ENCODE measurements at places on chromosomes 2 and 18. TPM values are rescaled to one million over a fixed set of nuclear protein-coding genes. Genes with fewer than 3 reads are reported as not detected.

- peak; percentile 11 for DNase-seq
Observed at GRCh38 chr2:164504253-164504652, 117.0 kb downstream of the GRB14 start.

DNA sequence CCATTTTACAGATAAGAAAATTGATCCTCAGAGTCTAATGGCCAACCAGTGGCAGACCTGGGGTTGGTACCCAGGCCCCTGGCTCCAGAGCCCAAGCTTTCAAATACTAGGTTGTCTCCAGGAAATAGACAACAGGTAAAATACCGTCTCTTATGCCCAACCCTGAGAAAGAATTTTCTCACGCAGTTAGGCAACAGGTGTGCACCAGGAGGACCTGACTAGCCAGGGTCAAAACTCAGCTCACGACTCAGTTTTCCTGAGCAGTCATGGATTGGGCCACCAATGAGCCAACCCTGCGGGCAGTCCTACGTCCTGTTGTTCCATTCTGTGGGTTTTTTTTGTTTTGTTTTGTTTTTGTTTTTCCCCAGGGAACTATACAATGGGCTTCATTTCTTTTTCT, 13.5 kb downstream of the TRIB2 start:
- no peak for DNase-seq

DNA sequence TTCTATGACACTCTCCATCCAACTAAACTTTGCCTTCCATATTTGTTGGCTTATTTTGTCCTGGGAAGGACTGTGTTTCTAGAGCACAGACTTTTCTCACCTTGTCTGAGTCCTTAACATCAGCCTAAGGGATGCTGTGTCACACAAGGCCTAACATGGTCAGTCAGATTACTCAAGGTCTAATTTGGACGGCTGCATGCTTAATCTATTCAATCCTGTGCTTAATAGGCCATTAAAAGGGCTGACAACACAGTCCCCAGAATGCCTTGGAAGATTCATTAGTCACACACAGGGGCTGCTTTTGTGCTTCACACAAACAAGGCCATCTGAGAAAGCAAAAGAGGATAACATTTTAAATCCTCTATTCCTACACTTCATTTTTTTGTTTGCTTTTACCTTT, 84.0 kb downstream of the DYNAP start:
- DNase-seq: no peak

Gene ARHGEF33
- 0.33 TPM for total RNA-seq

DNA sequence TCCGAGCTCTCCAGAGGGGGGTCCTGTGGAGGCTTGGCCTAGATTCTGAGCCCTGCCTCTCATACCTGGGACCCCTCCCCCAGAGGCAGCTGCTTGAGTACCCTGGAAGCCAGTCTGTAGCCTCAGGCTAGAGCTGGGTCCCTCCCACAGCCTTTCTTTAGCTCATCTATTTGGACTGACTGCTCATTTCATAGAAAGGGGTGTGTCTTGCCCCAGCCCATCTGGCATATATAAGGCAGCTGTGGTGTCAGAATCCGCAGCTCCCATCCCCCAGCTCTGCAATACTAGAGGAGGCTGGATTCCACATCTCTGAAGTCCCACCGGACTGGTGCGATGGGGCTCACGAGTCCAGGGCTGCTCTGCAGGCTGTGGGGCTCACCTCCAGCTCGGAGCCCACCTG, 26.1 kb downstream of the MPHOSPH10 start:
- DNase-seq: no peak

DNA sequence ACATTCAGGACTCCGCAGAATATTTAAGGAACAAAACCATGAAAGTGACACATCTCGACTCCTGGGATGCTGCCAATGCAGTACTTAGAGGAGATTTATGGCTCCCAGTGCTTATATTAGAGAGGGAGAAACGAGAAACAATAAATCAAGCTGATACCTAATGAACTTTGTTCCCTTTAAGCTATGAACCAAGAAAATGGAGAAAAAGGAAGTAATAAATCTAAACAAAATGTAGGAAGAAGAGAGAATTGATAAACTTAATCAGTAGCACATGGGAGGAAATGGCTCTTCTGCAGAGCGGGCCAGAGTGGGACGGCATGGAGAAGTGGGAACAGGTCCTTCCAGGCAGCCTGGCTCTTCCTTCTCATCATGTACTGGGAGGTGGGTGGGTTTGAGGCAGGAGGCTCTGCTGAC, 42.7 kb downstream of the NPPC start:
- DNase-seq: no peak

- no peak for DNase-seq
Observed at GRCh38 chr2:23617811-23618215, 232.8 kb downstream of the KLHL29 start.

- DNase-seq: no peak
Observed at GRCh38 chr2:195602687-195603086, 54.3 kb upstream of the SLC39A10 start.

Gene CTAGE1
- total RNA-seq: not detected

Gene UNC80
- not detected for total RNA-seq

GRCh38 chr2:129656081-129656598, 323.3 kb upstream of the RAB6C start:
- DNase-seq: no peak

DNA sequence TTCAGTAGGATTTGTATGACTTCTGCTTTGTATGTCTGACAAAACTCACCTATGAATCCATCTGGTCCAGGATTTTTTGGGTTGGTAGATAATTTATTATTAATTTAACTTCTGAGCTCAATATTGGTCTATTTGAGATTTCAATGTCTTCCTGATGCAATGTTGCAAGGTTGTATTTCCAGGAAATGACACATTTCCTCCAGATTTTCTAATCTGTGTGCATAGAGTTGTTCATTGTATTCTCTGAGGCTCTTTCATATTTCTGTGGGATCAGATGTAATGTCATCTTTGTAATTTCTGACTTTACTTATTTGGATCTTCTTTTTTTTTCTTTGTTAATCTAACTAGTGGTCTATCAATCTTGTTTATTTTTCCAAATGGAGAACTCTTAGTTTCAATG, 584.7 kb upstream of the SETBP1 start:
- peak; percentile 25 for DNase-seq

Gene CD207
- total RNA-seq: not detected

DNA sequence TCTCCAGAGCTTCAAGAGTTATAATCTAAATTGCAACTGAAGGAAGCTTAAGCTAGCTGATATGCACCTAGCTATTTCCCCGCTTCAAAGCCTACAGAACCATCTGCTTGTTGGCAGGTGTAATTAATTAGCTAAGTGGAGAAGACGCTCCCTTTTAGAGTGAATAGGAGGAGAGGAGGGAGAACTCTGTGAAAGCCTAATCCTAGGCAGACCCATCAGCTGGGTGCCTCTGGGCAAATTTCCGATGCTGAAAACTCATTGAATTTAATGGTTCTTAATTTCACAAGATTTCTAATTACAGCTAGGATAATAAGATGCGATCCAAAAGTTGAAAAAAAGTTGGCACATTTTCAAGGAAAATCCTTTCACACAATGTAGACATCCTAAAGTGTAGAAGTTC, 735.9 kb downstream of the ERBB4 start:
- no peak for DNase-seq

Gene DCDC2C
- total RNA-seq: not detected

GRCh38 chr2:240983361-240983995, 14.9 kb upstream of the SNED1 start:
- DNase-seq: peak; percentile 50

Gene SAG
- not detected for total RNA-seq

GRCh38 chr18:41659438-41660130, 295.4 kb upstream of the PIK3C3 start:
- DNase-seq: no peak

- DNase-seq: no peak
Observed at GRCh38 chr18:63619661-63620060, 24.4 kb downstream of the SERPINB4 start.

DNA sequence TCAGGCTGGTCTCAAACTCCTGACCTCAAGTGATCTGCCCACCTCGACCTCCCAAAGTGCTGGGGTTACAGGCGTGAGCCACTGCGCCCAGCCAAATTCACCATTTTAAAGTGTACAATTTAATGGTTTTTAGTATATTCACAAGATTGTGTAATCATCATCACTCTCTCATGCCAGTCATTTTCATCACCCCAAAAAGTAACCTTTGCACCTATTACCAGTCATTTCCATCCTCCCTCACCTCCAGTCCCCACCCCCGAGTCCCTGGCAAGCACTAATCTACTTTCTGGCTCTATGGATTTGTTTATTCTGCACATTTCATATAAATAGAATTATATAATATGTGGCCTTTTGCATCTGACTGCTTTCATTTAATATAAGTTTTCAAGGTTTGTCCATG, 10.8 kb downstream of the PCBP1 start:
- DNase-seq: no peak

Gene AQP12A
- not detected for total RNA-seq

Gene SLC4A3
- total RNA-seq: 23.9 TPM

DNA sequence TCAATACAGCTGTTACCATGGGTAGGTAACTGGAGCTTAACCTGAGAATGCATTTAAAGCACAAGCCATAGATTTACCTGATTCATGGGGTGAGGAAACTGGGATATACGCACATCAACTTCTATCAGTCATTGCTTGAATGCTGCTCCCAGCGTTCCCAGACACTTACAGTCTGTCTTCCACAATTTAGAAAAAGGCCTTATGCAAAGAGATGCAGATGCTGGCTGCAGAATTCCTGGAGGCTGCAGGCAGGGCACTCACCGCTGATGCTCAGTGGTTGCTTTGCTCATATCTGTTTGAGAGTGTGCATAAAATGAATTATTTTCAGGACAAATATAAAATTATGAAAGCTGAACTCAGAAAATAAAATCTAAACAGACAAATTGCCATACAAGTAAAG, 950.7 kb upstream of the PIK3C3 start:
- DNase-seq: no peak

Gene VWC2L
- not detected for total RNA-seq

DNA sequence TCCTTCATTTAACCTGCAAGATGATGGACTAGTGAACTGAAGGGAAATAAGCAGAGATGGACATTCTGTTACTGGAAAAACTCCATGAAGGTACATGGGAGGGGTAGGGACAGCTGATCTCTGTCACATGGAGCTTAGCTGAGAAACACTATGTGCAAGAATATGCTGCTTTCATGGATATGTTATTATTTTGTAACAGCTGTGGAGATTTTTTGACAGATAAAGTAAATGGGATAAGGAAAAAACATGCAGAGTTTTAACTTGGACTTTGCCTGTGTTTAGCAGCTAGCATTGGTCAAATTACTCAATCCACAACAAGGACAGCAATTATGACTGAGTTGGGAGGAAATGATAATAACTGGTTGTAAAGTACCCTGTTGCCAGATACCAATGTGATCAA, 28.7 kb upstream of the HNRNPA3 start:
- no peak for DNase-seq

Gene LIMS4
- total RNA-seq: 1.8 TPM

Gene PRSS56
- total RNA-seq: not detected

Gene SLC9A4
- total RNA-seq: 0.07 TPM

- DNase-seq: no peak
Observed at GRCh38 chr18:43220691-43221090, 56.6 kb downstream of the SYT4 start.

DNA sequence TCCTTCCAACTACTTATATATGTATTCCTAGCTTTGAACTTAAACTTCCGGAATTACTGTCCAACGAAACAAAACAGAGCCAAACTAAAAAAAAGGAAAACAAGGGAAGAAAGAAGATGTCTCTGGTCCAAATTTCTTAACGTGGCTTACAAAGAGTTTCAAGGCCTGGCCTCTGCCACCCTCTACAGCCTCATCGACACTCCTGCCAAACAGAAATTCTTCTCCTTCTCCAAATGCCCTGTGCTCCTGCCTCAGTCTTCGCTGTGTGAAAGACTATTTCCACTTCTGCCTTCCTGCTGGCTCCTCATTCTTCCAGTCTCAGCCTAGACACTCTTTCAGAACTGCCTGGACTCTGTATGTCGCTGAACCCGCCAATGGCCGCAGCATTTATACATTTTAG, 249.2 kb downstream of the TXNL1 start:
- DNase-seq: no peak

DNA sequence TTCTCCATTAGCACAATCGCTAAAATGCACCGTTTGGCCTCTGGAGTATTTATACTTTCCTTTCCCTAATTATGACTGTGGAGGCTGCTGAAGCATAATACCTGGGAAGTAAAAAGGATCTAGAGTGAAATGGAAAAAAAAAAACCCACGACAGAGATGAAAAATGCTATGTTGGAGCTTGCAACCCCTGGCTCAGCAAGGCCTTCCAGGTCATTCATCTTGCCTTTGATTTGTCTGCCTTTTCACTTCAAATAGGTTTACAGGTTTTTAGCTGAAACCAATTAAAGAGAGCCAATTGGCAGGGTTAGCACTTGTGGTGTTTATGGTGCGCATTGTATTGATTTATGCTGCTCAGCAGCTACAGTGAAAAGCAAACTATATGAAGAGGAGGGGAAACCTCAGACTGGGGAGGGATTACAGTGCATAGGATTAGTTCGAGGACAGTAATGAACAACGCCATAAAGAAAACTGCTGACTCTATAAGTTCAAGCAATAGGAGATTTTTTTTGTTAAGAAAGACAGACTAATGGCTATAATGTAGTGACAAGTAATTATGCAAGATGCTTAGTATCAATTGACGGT, 347.9 kb downstream of the MEIS1 start:
- DNase-seq: no peak

Gene PTPN2
- 47.0 TPM for total RNA-seq

GRCh38 chr2:188580738-188581137, 289.1 kb downstream of the GULP1 start:
- peak; percentile 21 for DNase-seq

Gene SKOR2
- total RNA-seq: not detected
